Dorsolateral prefrontal cortex (tissue), 122 donors: ENCODE measurements at places on chromosomes 1 and 21.
A peak's percentile ranks its signal among the peaks of the same experiment; 100 is the strongest.

- peak; percentile 61 for DNase-seq
Measured at GRCh38 chr1:110339407-110340206, 430 bp downstream of the RBM15 start.

DNA sequence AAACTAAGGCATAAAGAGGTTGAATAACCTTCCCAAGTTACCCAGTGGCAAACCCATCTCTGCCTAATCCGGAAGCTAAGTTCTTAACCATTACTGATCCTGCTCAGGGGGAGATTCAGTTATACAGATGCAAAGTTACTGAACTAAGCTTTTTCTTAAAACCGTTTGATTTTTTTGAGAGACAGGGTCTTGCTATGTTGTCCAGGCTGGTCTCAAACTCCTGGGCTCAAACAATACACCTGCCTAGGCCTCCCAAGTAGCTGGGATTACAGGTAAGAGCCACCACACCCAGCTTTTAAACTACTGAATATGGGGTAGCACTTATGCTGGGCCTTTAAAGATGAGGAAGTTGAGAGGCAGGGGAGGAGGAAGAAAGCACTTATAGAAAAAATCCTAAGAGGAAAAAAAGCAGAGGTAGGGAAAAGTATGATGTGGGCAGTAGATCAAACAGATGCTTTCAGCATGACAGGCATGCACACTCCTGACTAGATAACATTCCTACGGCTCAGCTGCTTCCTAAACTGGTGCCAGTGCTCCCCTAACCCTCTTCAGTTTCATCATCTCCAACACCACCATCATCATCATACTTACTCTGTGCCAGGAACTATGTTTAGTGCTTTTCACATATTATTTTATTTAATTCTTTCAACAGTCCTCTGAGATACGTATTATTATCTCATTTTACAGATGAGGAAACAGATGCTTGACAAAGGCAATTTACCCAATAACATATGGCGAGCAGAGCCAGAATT lies 5.8 kb downstream of the PAFAH2 start:
- DNase-seq, result no peak

DNA sequence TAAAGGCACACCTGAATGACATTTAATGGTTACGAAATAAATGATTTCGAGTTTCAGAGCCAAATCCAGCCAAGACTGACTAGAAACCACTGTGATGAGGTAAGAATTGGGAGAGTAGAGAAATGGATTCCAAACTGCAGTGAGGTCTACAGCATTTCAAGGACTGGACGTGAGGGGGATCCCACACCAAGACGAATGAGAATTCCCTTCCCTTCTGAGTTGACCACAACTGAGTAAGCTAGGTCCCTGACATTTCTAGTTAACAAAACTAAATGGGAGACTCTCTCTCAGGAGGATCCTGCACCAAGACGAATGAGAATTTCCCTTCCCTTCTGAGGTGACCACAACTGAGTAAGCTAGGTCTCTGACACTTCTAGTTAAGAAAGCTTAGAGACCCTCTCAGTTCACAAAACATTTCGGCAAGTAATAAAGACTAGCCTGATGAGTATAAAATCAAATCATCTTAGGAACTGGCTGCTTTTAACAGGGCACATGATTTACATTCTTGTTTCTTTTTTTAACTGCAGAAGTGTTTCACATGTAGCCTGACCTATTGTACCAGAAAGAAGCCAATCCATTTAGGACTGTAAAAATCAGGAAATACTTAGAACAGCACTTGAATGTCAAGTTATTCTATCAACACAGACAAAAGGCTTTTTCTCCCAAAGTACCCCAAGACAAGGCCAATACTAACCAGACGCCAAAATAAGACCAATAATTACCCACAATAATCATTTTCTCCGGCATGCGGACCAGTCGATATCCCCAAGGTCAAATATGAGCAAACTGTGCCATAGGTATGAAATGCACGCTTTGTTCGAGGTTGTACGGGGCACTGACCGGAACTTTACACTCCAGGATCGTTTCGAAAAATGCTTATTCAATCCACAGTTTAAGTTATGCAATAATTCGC lies 1.4 kb upstream of the SPATA1 start:
- DNase-seq, result no peak

DNA sequence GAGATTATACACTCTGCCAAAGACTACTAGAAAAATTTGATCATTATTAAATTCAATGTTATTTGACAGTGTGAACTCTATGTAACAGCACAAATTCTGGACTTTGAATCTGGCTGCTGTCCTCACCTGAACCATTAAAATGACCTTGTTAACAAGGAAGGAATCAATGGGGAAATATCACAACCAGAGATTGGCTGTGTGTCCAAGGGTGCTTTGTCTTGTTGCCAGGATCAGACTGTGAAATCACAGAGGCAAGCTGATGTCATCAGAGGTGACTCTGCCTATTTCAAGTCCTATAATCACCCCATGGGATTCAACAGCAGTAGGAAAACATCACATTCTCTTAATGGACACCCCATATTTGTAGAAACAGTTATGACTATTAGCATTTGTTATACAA lies 46.8 kb downstream of the ADAMTS5 start:
- no peak for DNase-seq

GRCh38 chr1:3410142-3410925 lies 44.1 kb upstream of the ARHGEF16 start:
- peak; percentile 83 for DNase-seq
